ENCODE measurements at places on chromosomes 5 and 9. TPM values are rescaled to one million over a fixed set of nuclear protein-coding genes. Genes with fewer than 3 reads are reported as not detected.

The SREK1IP1 gene
- 12.8 TPM for total RNA-seq

The BRD8 gene
- total RNA-seq, result 171 TPM

- no peak overlapping the region for H3K4me3 ChIP-seq
- H3K27me3 ChIP-seq, result no peaks in the 10 kb centered on the region
- H3K4me1 ChIP-seq, result peaks cover 4% of the 10 kb centered on the region
- H3K27ac ChIP-seq, result no peak overlapping the region
- H3K36me3 ChIP-seq, result no peaks in the 10 kb centered on the region
- DNase-seq, result no peak
Measured at GRCh38 chr9:34332076-34332964, 3.0 kb downstream of the NUDT2 start.

The PRUNE2 gene
- not detected for total RNA-seq

GRCh38 chr5:77852514-77853352, 76.6 kb upstream of the TBCA start:
- H3K27ac ChIP-seq, result no peak overlapping the region
- DNase-seq, result no peak
- H3K4me1 ChIP-seq, result no peaks in the 10 kb centered on the region

The FGFR4 gene
- total RNA-seq, result 14.7 TPM

The S1PR3 gene
- 19.4 TPM for total RNA-seq

DNA sequence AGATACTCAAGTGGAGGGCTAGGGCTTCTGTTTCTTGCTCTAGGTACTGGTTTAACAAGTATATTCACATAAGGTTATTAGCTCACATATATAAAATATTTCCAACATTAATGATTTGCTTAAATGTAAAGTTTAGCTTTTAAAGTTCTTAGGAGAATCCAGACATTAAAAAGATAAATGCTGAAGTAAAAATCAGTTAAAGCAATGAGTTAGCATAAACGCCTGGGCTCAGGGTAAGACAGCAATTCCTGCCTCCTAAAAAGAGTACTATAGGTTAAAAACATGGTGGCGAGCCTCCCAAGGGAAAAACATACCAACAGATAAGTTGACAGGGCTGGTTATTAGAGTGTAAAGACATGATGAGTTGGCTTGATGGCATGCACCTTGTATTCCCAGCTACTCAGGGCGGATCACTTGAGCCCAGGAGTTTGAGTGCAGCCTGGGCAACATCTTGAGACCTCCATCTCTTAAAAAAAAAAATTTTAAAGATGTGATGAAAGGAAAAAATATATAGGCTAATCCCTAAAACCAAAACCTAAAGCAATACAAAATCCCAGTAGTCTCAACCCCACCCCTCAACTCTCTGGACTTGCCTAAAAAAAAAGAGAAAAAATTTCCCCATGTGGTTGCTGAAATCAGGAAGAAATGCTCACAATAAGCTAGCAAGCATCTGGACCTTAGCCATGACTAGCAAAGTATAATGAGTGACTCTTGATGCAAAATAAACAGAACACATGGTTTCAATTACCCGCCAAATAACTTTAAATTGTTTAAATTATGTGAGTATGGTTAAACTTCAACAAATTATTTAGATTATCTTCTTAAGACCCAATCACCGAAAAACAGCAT, 3.6 kb downstream of the GOLPH3 start:
- no peaks in the 10 kb centered on the region for H3K27me3 ChIP-seq
- no peak for DNase-seq
- peaks cover 33% of the 10 kb centered on the region for H3K4me1 ChIP-seq

DNA sequence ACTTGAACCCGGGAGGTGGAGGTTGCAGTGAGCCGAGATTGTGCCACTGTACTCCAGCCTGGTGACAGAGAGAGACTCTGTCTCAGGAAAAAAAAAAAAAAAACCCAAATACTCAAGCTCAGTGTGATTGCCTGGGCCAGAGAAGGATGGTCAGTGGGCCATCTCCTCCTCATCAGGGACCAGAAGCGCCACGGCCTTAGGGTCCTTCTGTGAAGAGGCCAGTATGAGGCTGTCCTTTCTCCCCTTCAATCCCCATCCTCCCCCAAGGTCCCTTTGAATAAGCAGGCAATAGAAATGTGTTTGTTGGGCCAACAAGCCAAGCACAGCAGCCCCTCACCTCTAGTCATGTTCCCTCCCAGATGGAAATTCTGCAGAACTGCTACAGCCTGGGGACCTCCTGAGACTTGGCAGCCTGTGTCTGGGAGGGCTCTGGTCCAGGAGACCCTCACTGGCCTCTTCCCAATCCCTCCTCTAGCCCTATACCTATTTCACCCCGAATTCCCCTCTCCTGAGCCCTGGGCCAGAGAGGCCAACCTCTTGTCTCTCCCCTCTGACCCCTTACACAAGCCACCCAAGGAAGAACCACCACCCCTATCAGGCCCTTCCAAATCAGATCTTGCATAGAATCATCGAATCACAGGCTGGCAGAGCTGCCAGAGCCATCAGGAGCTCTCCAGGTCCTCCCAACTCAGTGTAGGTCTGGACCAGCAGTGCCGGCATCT, 1.0 kb downstream of the CSF1R start:
- no peaks in the 10 kb centered on the region for H3K36me3 ChIP-seq
- no peak overlapping the region for H3K4me3 ChIP-seq
- H3K27ac ChIP-seq, result no peak overlapping the region
- peaks cover 23% of the 10 kb centered on the region for H3K27me3 ChIP-seq
- DNase-seq, result no peak

DNA sequence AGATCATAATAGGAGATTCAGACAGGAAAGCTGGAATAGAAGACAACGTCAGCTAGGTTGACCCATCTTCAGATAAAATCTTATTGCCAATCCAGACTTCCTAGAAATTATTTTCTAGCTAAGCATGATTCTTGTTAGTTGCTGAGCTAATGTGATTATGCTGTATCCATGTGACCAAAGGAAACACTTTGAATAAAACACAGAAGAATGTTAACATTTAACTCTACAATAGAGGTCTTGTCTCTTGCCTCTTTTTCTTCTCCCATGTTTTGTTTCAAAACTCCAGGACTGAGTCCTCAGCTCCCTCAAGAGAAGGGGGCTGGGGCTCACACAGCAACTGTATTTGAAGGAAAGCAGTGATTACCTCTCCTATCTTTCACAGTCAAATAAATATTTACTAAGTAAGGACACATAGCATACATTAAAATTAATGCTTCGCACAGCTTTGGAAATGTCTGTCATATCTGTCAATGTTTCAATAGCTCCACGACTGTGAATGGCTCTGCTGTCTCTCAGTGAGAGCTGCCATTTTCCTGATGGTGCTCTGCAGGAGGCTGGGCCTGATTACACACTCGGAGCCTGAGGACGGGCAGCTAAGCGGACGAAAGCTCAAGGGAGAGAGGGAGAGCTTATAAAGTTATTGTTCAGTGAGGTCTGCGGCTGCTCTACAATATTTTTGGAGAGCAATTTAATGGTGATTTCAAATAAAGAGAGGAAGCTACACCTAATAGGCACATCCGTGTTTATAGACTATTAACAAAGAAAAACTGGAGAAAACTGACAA, 64.8 kb upstream of the ZNF462 start:
- H3K4me3 ChIP-seq, result no peak overlapping the region
- peaks cover 6% of the 10 kb centered on the region for H3K36me3 ChIP-seq
- H3K27me3 ChIP-seq, result no peaks in the 10 kb centered on the region

DNA sequence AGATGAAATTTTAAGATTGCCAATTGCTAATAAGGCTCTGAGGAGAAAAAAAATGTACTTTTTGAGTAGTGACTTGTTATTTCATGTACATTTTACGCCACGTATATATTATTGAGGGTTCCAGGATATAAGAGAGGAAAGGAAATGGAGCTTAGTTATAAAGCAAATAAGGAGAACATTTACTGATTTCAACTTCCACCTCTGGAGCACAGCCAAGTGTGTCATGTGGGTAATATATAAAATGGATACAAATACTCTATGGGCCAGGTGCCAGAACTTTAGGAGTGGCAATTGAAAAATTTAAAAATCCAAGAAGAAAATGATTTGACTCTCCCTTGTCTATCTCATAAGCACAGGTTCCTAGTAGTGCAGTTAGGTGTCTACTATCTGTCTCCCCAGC, 45.0 kb upstream of the VLDLR start:
- no peak overlapping the region for H3K4me3 ChIP-seq
- H3K27ac ChIP-seq, result no peak overlapping the region
- no peaks in the 10 kb centered on the region for H3K27me3 ChIP-seq
- H3K4me1 ChIP-seq, result peaks cover 34% of the 10 kb centered on the region
- no peaks in the 10 kb centered on the region for H3K36me3 ChIP-seq
- DNase-seq, result no peak

The ASS1 gene
- total RNA-seq, result 255 TPM

The MAMDC2 gene
- total RNA-seq, result 2.7 TPM

DNA sequence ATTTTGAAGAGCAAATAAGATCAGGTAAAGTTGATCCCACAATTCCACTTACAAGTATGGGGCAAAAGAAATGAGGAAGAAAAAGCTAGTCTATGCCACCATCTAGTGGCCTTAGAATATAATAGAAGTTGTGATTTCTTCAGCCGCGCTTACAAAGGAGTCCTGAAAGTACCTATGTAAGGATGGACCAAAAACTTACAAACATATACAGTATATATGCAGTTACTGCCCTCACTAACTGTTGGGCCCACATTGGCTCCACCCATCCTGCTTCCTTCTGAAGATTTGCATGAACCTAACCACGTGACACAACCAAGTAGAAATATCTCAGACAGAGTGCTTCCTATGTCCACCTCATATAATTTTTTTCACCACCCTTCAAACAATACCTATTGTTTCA, 11.7 kb upstream of the OR13D1 start:
- no peaks in the 10 kb centered on the region for H3K4me1 ChIP-seq
- no peaks in the 10 kb centered on the region for H3K36me3 ChIP-seq
- H3K27ac ChIP-seq, result no peak overlapping the region
- H3K4me3 ChIP-seq, result no peak overlapping the region
- no peak for DNase-seq

The TXNDC8 gene
- not detected for total RNA-seq

The MAN2A1 gene
- total RNA-seq, result 26.3 TPM

DNA sequence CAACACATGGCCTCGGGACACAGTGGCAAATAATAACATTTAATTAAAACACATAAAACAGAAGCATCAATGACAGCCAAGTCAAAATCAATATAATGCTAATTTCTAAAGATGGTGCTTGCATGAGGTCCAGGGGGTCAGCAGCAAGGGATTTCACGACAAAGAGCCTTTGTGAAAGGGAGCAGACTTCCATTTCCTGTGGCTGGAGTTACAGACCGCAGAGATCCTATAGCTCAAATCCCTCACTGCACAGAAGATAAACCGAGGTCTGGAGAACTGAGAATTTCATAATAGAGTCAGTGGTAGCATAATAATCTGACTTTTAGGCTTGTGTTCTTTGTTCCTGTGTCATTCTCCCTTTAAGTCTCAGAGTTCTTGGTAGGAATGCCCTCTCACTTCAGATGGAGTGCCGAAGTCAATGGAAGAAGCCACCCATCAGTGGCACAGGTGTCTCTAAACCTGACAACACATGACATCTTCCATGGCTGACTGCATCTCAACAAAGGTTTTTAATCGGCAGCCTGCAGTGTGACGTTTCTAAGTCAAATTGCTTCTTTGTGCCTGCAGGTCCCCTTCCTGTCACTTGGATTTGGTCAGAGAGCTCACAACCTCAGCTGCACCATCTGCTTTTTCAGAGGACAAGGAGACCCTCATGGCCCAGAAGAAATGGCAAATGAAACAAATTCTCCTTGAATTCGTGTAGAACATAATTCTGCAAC, 67.4 kb downstream of the CARTPT start:
- DNase-seq, result no peak
- no peak overlapping the region for H3K4me3 ChIP-seq
- no peaks in the 10 kb centered on the region for H3K36me3 ChIP-seq

- no peak overlapping the region for H3K4me3 ChIP-seq
- H3K4me1 ChIP-seq, result no peaks in the 10 kb centered on the region
- no peak for DNase-seq
- H3K36me3 ChIP-seq, result no peaks in the 10 kb centered on the region
- H3K27me3 ChIP-seq, result peaks cover 43% of the 10 kb centered on the region
Measured at GRCh38 chr9:126081746-126082145, 244.9 kb upstream of the MVB12B start.

DNA sequence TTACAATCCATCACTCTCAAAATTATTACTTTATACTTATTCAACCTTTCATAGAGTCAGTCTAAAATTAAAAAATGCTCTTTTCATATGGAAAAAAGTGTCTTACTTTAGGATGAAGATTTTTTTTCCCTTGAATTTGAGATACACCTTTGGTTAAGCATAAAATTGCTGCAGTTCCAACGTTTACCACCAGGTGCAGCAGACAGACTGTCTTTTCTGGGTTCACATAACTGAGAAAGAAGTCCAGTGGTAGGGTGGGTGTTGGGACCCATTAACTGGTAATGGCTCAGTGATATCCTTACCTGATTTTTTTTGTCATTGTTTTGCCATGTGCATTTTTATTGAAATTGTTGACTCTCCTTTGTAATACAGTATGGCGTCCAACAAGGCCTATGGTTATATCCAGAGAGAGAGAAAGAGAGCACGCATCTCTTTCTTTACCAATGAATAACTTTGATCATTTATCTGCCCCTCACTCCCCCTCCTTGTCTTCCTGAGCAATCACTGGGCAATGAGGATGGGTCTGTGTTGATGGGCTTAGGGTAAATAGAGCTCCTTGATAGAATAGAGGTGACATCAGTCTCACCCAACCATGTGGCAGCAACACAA, 98.4 kb downstream of the FBXL7 start:
- no peaks in the 10 kb centered on the region for H3K27me3 ChIP-seq
- DNase-seq, result no peak
- H3K27ac ChIP-seq, result no peak overlapping the region
- H3K36me3 ChIP-seq, result no peaks in the 10 kb centered on the region

GRCh38 chr5:81898403-81898802, 73.4 kb upstream of the ATG10 start:
- H3K27ac ChIP-seq, result no peak overlapping the region
- no peak overlapping the region for H3K4me3 ChIP-seq
- H3K4me1 ChIP-seq, result no peaks in the 10 kb centered on the region
- no peaks in the 10 kb centered on the region for H3K36me3 ChIP-seq
- DNase-seq, result no peak

GRCh38 chr9:7802666-7803065, 3.1 kb upstream of the DMAC1 start:
- no peak overlapping the region for H3K4me3 ChIP-seq
- H3K4me1 ChIP-seq, result 0 out of 2 replicates have a peak, but pooled peaks cover 4% of the 10 kb centered on the region
- DNase-seq, result no peak
- H3K27ac ChIP-seq, result no peak overlapping the region
- no peaks in the 10 kb centered on the region for H3K36me3 ChIP-seq

- H3K4me1 ChIP-seq, result peaks cover 11% of the 10 kb centered on the region
- H3K27ac ChIP-seq, result no peak overlapping the region
- no peak overlapping the region for H3K4me3 ChIP-seq
- H3K27me3 ChIP-seq, result no peaks in the 10 kb centered on the region
- H3K36me3 ChIP-seq, result no peaks in the 10 kb centered on the region
- peak; percentile 43 for DNase-seq
Measured at GRCh38 chr5:52725065-52725746, 62.5 kb upstream of the ITGA1 start.

The PCDHGA12 gene
- not detected for total RNA-seq

The WDR38 gene
- not detected for total RNA-seq

Data from PC-9 (cell line).